ENCODE measurements at places on chromosomes 1 and 21. TPM values are rescaled to one million over a fixed set of nuclear protein-coding genes. Genes with fewer than 3 reads are reported as not detected.

The SLAMF7 gene
- 0.48 TPM for total RNA-seq

The F13B gene
- not detected for total RNA-seq

The FYB2 gene
- total RNA-seq: not detected

DNA sequence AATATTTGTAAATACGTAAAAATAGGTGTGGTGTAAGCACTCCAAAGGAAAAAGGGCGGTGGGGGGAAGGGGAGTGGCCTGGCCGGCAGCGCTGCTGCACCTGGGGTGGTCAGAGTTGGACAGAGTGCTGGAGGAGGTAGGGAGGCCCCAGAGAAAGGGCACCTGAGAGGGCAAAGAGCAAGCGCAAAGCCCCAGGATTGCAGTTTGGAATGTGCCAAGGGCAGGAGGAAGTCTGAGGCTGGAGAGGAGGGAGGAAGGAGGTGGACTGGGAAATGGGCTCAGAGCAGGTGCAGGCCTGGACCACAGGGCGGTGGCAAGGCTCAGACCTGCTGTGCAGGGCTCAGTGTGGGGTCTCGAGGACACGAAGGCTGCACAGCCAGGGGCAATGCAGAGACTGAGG lies 30.6 kb downstream of the LDLRAP1 start:
- no peak for DNase-seq

DNA sequence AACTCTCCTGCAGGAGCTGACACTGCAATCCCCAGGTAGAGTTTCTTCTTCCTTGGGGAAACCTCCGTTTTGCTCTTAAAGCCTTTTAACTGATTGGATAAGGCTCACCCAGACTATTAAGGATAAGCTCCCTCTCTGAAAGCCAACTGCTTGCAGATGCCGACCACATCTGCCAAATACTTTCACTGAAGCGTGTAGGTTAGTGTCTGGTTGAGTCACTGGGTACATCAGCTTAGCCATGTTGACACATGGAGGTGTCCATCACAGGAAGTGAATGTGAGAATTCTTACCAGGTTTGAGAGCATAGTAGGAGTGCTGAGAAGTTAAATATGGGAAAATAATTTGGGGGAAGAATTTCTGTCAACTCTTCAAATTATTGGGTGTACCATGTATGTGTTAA lies 202.0 kb downstream of the AJAP1 start:
- DNase-seq: no peak

DNA sequence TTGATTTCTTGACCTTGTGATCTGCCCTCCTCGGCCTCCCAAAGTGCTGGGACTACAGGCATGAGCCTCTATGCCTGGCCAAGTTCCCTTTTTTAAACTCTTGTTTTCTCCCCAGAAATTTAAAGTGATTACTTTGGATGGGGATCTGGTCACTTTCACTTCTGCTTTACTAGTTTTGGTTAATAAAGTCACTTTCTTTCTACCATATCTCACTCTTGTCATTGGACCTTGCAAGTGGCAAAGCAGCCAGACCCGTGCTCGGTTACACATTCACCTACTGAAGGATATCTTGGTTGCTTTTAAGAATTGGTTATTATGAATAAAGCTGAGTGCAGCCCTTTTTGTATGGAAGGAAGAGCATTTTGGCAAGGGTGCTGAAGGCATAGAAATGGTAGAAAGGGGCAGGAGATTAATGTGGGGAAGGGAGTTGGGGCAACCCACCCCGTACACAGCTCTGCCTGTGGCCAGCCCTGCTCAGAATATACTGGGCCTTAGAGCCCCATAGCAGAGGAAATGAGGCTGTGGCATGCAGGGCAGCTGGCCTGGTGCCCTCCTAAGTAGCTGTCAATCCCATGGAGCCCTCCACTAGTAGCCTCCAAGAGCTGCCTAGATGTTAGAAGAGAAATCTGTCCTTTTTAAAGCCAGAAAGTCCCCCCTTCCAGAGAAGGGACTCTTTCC lies 40.7 kb downstream of the CD2 start:
- DNase-seq: no peak

The VWA5B1 gene
- total RNA-seq: not detected

GRCh38 chr1:243903041-243903440 lies 53.0 kb upstream of the AKT3 start:
- DNase-seq: no peak

DNA sequence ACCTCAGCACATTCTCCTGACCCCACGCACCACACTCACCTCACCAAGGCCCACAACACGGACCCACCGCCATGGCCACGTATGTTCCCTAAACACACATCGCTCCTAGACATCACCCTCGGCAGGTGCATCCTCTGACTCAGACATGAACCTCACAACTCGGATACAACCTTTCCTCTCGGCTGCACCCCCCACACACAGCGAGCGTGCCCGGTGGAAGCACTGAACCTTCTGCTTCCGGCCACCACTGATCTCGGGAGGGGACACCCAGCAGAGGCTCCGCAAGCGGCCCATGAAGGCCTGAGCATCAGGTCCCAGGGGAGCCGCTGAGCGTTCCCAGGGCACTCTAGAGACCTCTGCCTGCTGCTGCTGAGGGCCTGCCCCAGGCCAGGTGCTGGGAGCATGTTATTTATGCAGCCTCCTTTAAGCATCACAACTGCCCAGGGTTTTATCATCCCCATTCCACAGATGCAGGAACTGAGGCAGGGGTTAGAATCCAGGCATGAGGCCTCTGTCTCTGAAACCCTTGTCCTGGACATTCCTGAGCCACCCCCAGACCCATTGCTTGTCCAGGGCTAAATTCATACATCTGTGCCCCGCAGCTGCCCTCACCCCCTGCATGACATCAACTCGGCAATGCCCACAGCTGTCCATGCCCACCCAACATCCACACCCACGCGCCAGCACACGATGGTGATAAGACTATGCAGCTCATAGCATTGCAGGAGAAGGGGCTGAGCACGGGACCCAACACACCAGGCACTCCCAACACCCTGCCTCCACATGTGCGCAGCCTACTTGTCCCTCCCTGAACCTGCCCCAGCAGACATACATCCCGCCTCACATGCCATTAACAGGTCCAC lies 27.0 kb downstream of the SDC3 start:
- DNase-seq: no peak

The FLG gene
- not detected for total RNA-seq

The BTBD8 gene
- 12.6 TPM for total RNA-seq

The TMEM51 gene
- total RNA-seq: 10.8 TPM

The GPR3 gene
- 0.66 TPM for total RNA-seq

The ILDR2 gene
- total RNA-seq: not detected

DNA sequence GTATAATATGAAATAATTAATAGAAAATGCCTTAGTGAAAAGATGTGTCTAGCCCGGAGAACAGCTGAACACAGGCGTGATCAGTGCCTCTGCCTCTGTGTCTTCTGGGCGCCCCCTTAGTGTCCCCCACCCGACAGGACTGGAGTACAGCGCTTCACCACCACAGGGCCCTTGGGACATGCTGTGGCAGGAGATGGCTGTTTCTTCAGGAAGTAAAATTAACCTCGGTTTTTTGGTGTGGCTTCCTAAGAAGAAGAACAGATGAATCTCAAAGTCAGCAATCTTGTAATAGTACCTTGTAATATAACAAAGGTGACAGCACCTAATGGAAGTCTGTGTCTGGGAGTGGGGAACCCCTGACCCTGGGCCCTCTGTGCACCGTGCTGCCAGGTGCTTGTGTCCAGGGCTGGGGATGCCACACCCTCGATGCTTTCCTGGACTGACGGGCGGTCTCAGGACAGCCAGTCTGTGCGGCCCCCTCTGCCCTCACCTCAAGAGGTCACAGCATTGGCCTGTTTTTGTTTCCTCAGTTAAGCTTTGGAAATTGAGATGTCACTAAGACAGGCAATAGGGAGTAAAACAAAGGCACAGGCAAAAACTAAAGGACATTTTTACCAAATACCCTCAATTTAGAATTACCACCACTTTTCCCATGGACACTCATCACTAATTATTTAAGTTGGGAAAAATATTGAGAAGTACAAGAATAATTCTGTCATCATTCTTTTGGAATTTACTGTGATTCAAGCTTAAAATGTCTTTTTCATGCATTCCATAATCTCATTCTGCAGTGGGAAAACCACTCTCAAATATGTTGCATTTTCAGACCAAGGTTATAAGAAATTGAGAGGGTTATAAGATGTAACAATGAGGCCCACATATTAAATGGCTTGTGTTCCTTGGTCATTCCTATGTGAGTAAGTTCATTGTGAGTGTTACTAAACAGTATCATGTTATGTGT lies 79.3 kb downstream of the ADARB1 start:
- no peak for DNase-seq

The NR1I3 gene
- not detected for total RNA-seq

DNA sequence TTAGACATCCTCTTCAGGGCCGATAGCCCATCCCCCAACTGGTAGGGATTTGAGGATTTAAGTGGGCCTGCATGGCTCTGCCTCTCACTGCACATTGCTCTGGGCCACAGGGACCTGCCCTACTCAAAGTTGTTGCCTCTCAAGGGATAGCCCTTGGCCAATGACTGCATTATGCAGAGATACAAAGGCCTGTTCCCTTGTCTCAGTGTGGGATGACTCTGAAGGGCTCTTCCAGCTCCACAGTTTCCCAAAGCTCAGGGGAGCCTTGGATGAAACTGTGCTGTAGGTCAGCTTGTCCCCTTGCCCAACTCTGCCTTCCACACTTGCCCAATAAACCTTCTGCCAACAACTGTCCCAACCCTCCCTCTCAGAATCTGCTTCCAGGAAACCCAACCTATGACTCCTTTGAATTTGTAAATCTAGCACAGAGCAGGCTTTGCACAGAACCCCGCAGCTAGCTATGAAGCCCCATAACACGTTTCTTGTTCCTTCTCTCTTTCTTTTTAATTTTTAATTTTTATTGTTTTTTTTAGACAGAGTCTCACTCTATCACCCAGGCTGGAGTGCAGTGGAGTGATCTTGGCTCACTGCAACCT lies 42.5 kb downstream of the SLC9C2 start:
- no peak for DNase-seq

- no peak for DNase-seq
Measured at GRCh38 chr1:232629250-232630046, 485 bp downstream of the SIPA1L2 start.

- no peak for DNase-seq
Measured at GRCh38 chr1:246798107-246798506, 73.9 kb downstream of the SCCPDH start.

- no peak for DNase-seq
Measured at GRCh38 chr1:226708342-226708780, 30.7 kb downstream of the ITPKB start.

DNA sequence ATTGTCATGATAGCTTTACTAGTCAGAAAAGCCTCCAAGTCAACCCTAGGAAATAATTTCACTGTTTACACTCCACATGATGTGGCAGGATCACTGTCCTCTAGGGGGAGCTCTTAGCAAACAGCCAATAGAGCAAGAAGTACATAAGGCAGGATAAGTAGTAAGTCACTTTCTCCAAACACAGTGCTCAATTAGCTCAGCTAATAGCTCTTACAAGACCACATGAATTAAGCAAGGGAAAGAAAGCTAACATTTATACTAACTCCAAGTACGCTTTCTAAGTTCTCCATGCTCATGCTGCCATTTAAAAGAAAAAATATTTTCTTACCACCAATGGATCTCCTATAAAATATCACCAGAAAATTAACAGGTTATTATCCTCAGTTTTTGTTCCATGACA lies 66.9 kb upstream of the LRIF1 start:
- DNase-seq: no peak

DNA sequence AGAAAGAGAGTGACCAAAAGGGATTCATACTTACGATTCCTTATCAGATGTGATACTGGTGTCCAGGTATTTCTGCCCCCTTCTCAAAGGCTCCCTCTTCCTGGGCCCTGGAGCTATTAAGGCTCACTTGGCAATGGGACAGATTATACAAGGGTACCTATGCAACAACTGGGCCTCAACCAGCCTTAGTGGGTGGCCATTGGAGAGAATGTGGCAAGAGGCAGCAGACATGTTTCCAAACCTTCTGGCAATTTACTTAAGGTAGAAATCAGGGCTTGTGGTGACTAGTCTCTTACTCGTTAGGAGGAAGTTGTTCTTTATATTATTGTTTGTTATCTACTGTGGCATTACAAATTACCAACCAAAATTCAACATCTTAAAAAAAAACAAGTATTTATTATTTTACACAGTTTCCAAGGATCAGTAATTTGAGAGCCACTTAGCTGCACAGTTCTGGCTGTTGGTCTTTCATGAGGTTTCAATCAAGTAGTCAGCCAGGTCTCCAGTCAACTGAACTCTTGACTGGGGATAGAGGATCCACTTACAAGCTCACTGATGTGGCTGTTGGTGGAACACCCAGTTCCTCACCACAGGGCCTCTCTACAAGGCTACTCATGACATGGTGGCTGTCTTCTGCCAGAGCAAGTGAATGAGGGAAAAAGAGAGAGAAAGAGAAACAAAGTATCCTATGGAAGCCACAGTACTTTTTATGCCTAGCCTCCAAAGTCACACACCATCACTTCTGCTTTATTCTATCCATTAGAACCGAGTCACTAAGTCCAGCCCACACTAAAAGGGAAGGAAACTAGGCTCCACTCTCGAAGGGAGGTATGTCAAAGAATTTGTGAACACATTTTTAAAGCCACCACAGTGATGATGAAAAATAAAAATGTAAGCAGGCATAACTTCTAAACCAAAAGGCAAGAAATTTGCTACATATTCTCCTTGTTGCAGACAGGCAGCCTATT lies 10.7 kb downstream of the ZNF648 start:
- no peak for DNase-seq

DNA sequence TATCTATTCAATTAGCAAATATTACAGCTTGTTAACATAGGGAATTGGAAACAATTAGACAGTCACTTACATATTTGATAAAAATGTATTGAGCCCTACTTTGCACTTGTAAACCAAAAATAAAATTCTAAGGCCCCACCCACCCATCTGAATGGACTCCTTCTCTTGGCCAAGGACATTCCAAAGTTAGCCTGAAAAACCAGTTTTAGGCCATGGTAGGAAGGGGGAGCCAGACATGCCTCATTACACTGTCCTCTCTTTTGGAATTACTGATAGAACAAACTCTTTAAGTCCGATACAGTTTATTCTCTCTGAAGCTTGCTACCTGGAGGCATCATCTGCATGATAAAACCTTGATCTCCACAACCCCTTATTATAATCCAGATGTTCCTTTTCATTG lies 28.0 kb upstream of the TSPAN2 start:
- no peak for DNase-seq

DNA sequence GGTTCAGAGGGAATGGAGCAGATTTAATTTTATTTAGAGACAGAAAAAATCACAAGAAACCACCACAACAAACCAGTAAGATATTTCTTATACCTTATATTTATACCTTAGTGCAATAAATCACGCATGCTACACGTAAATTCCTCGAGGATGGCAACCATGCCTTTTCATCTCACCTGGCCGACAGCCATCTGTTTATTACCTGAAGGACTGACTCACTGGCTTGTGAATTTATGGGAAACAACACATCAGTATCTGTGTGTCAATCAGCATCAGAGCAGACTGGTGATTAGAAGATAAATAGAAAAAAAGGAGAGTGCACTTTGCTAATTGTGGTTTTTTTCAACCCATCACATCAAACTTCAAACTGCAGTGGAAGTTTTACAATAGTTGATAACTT lies 58.4 kb downstream of the S1PR1 start:
- no peak for DNase-seq
